ENCODE measurements at places on chromosomes 11 and 22.

- DNase-seq = peak; percentile 25
Observed at GRCh38 chr11:19938169-19938856, 222.0 kb downstream of the DBX1 start.

GRCh38 chr11:117588166-117588810 lies 208.7 kb downstream of the DSCAML1 start:
- DNase-seq = no peak

- no peak for DNase-seq
Observed at GRCh38 chr11:121293288-121293594, 670 bp downstream of the SC5D start.

DNA sequence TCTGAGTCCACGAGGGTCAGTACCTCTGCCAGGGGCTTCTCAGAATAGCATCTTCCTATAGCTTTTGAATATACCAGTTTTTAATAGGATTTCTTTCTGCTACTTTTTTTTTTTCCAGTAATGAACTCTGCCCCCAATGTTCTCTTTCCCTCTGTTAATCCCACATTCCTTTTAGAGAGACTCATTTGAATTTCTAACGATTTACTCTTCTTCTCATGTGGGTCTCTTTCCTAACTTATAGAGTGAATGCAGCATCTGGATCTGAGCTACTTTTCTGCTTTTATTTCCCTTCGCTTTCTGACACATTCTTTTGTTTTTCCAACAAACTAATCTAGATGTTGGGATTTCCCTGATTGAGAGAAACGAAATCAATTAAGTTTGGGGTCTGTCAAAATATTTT lies 71.4 kb downstream of the INSC start:
- no peak for DNase-seq
